ENCODE measurements at places on chromosomes 1 and 21. TPM values are rescaled to one million over a fixed set of nuclear protein-coding genes. Genes with fewer than 3 reads are reported as not detected.

Gene FCRL4
- not detected for total RNA-seq

Gene HTR1D
- total RNA-seq: not detected

Gene OR10Z1
- not detected for total RNA-seq

Gene LRRC71
- 0.56 TPM for total RNA-seq

Gene SMIM11
- 5.6 TPM for total RNA-seq

Gene ADIPOR1
- total RNA-seq: 131 TPM

Gene ARID4B
- 28.2 TPM for total RNA-seq

Gene TTC39A
- 0.85 TPM for total RNA-seq

Gene TTC24
- total RNA-seq: not detected

Gene S100A3
- 2.8 TPM for total RNA-seq

Gene FAM72D
- under 0.01 TPM for total RNA-seq

Gene AMY2A
- not detected for total RNA-seq

Gene CD5L
- not detected for total RNA-seq

Gene FCRL6
- total RNA-seq: not detected

Gene UBXN10
- under 0.01 TPM for total RNA-seq

Gene HPCAL4
- total RNA-seq: not detected

Gene RIMS3
- total RNA-seq: 0.85 TPM

Gene NT5C1A
- not detected for total RNA-seq

Gene POU2F1
- total RNA-seq: 1.9 TPM

Gene KRTAP6-3
- total RNA-seq: not detected

Gene NHLH1
- total RNA-seq: not detected

Gene CTTNBP2NL
- 13.2 TPM for total RNA-seq

Gene DSCAM
- not detected for total RNA-seq

Gene MAGI3
- 9.3 TPM for total RNA-seq

Gene AMPD1
- not detected for total RNA-seq

Gene CELA3A
- not detected for total RNA-seq

Gene DMRTA2
- not detected for total RNA-seq

Gene THEM5
- total RNA-seq: not detected

Gene IFFO2
- 18.2 TPM for total RNA-seq

Gene GPR37L1
- not detected for total RNA-seq

Gene FALEC
- total RNA-seq: not detected

Gene SNX7
- 46.8 TPM for total RNA-seq

Gene ZNF362
- total RNA-seq: 2.0 TPM

Gene CFHR3
- not detected for total RNA-seq

Gene PROK1
- total RNA-seq: not detected

Gene DPT
- total RNA-seq: not detected

Gene PHLDA3
- 69.0 TPM for total RNA-seq

Gene FMN2
- total RNA-seq: 73.6 TPM

Gene F13B
- total RNA-seq: under 0.01 TPM

Gene SH2D1B
- not detected for total RNA-seq

Gene LHX8
- total RNA-seq: not detected

Gene PM20D1
- under 0.01 TPM for total RNA-seq

Gene FH
- total RNA-seq: 199 TPM

Gene FCRLA
- 2.3 TPM for total RNA-seq

Gene PPM1J
- total RNA-seq: 2.3 TPM

Gene PLEKHN1
- 0.28 TPM for total RNA-seq

Gene GOLPH3L
- 12.7 TPM for total RNA-seq

Gene DYNLT5
- total RNA-seq: 2.5 TPM

Gene ZBTB40
- 9.6 TPM for total RNA-seq

Gene FTCD
- 0.28 TPM for total RNA-seq

Gene PLPPR4
- 5.2 TPM for total RNA-seq

Gene CFHR2
- total RNA-seq: not detected

Gene UCK2
- total RNA-seq: 142 TPM

Gene EFNA1
- 1.4 TPM for total RNA-seq

Gene MYBPH
- total RNA-seq: not detected

Gene DEPDC1
- 4.2 TPM for total RNA-seq

Gene OR2T2
- not detected for total RNA-seq

Gene MXRA8
- total RNA-seq: 141 TPM

Gene CFHR5
- total RNA-seq: not detected

All from regular cardiac myocyte (primary cell).